ENCODE measurements at places on chromosomes 5 and 9.

GRCh38 chr9:26695298-26695622 lies 197.3 kb downstream of the CAAP1 start:
- no peak for DNase-seq

DNA sequence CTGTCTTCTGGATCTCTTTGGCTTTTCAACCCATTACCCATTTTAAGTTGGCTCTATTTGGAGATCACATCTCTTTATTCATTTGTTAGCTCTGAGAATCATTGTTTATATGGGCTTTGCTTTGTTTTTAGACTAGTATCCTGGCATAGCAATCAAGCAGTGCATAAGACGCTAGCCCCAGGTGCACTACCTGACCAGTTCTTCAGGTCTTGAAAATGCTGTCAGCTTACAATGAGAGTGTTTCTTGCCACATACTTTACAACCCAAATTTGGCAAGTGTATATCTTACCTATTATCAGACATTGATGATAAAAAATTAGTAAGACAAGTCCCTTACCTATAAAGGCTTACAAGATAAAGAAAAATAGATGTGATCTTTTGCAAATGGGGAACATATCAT lies 12.2 kb downstream of the OXCT1 start:
- no peak for DNase-seq

- DNase-seq = no peak
Observed at GRCh38 chr5:73844165-73844564, 218.2 kb downstream of the ARHGEF28 start.

DNA sequence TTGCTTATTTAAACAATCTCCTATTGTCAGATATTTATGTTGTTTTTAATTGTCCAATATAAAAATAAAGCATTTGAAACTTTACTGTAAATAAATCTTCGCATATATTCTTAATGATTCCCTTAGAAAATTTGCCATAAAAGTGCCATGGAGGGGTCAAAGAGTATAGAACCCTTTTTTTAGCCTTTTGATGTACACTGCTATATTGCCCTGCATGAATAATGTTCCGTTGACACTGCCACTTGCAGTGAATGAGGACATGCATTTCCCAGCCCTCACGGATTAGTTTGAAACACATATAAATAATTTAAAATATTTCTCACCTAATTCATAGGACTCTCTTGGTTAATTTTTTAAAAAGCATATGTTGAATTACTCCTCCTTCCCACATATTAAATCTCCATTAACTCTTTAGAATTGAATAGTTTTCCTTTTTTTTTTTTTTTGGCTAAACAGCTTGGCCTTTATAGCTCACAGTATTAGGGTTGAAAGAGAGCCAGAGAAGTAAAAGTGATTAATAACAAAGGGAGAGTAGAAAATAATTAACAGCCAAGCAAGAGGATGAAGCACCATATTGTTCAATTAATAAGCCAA lies 129.8 kb upstream of the SGCD start:
- DNase-seq = no peak

DNA sequence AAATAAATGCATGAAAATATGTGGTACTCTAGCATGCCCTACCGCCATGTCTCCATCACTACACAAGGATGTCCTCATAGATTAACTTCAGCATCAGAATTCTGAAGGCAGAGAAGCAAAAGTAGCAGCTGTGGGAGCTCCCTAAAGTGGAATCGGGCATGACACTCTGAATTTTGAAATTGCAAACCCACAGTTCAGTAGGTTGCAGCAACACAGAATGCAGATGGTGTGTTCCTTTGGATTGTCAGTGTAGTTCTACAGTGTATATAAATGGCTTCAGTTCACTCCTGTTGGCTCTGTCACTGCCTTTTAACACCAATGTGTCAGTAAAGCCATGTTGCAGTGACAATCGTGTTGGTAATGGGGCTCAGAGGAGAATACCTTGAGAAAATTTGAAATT lies 973.6 kb upstream of the WWC1 start:
- no peak for DNase-seq

DNA sequence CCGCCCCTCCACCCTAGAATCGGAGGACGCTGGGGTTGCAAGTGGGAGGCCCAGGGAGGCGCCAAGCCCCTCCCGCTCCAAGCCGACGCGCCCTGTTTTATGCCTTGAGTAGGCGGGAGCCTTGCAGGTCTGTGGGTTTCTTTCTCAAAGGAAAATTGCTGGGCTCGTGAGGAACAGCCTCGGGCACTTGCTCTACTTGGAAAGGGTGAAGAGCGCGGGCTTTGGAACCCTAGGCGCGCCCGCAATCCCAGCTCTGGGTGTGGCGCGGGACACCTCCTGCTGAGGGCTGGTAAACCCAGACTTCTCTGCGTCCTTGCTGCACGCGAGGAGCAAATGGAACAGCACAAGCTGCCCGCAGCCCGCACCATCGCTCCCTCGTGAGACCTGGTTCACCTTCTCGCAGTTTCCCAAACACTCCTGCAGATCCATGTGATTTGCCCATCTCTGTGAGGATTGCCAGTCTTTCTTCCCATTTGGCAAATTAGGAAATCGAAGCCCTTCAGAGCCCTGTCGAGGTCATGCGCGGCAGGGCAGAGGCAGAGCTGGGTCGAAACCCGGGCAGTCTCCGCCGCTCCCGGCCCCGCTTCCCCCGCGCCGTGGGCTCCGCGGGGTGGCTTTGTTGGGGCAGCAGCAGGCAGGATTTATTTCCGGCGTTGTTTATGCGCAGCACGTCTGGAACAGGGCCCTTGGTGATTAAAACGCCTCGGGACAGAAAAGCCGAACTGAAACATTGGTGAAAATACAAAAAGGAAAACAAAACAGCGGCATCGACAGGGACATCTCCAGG lies 98.4 kb upstream of the CPLX2 start:
- DNase-seq = no peak

DNA sequence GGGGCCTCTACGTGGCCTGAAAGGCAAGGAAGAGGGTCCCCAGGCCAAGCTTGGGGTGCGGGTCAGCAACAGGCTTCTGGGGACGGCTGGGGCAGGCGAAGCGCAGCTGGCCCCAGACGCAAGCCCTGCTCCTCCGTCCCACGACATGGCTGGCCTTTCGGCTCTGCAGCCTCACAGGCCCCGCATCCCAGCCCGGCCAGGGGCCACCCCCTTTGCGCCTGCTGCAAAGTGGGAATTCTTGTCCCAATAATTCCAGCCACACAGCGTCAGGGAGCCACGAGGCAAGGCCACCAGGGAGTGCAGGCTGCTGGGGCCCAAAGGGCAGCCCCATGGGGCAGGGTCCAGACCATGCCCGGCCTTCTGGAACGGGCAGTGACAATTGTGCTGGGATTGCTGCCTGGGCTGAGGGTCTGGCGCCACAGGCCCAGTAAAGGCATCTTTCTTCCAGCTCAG lies 1.1 kb upstream of the ENTPD2 start:
- no peak for DNase-seq

DNA sequence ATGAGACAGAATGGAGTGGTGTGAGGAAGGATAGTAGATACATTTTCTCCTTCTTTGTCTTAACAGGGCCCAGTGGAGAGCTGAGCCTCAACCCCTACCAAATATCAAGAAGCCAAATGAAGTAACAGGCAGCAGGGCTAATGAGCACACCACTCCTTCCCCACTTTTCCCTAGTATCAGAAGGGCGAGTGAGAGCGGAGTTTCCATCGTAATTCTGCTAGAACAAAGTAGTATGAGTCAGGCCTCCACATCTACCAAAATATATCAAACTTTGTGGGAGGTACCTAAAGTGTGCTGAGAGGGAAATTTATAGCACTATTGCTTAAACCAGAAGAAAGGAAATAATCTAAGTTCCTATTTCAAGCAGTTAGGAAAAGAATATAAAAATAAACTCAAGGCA lies 769.0 kb upstream of the RGMB start:
- no peak for DNase-seq

DNA sequence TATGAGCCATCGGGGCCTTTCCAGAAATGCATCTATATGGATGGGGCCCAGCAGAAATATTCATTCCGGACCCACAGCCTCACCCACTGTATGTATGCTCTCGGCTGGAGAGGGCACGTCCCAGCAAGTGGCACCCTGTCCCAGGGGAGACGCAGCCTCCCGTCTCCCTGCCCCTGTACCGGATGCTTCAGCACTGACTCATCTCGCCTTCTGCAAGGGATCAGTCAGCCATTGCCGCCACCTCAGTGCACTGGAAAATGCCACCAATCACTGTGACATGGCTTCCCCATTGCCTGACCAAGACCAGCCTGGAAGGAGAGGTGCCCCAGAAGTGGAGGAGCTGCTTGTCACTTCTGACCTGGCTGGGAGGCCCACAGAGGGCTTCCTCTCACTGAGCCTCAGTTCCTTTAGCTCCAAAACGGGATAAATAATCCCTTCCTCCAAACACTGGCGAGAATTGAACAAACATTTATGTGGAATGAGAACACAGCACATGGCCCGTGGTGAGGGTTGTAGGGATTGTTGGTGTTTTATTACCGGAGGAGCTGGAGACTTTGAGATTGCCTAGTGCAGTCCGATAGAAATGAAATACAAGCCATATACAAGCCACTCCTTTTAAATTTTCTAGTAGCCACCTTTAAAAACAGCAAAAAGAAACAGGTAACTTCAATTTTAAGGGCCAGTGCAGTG lies 43.9 kb upstream of the ORM1 start:
- DNase-seq = no peak

DNA sequence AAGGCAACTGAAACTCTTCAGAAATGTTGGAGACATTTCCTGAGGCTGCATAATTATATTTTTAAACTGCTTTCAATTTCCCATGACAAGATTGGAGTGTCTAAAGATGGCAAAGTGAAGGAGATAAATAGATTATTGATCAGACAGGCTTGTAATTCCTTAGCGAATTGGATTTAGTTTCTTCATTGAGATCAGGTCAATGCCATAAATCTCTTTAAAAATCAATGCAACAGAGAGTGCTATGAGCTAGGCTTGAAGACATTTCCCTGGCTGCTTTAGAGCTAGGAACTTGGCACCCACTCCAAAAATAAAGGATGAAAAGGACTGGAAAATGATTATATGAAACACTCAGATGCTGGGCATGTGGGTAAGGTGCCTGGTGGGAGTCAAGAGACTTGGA lies 828.4 kb downstream of the TLR4 start:
- no peak for DNase-seq

GRCh38 chr5:943918-944620 lies 51.4 kb downstream of the TRIP13 start:
- no peak for DNase-seq

DNA sequence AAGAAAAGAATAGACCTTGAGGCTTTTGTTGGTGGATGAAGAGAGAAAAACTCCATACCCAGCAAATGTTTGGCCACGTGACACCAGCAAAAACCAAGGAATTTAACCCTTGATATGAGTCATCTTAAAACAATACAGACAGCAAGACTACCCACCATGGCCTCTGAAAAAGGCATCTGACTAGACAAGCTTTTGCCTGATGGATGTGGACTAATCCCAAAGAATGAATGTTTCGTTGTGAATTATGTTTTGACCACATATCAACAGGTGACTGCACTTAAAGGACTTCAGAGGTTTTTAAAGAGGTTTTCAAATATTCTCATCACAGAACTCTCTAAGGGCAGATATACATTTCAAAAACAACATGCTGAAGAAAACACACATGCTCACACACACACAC lies 33.0 kb upstream of the SLC1A3 start:
- DNase-seq = no peak

DNA sequence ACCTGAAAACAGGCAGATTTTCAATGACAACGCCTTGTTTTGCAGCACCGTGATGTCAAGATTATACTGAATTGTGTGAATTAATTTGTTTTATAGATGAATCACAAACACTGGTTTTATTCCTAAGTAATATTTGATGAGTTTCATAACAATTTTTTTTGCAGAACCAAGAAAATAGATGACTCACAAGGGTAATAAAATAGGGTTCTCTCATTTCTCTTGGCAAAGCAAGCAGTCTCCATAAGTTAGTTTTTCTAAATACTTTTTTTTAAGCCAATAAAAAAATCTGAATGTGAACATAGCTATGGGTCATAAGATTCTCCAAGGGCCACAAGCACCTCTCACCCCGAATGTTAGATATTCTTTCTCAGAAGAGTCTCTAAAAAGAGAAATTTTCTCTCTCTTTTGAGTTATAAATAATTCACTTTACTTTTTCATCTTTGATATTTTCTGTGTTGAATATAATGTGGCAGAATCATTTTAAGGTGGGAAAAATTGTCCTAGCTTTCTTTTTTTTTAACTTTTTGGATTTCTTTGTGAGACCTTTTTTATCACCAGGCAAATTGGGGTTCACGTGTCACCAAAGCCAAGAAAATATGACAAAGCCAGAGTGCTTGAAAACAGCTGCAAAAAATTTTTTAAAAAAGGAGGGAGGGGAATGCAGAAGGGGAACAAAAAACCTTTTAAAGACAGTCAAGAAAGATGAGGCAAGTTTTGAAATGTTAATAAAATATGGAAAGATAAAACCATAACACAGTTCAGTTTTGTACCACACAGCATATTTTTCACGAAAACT lies 174.6 kb upstream of the DAPK1 start:
- DNase-seq = no peak

GRCh38 chr5:162119801-162120200 lies 52.2 kb downstream of the GABRG2 start:
- no peak for DNase-seq

DNA sequence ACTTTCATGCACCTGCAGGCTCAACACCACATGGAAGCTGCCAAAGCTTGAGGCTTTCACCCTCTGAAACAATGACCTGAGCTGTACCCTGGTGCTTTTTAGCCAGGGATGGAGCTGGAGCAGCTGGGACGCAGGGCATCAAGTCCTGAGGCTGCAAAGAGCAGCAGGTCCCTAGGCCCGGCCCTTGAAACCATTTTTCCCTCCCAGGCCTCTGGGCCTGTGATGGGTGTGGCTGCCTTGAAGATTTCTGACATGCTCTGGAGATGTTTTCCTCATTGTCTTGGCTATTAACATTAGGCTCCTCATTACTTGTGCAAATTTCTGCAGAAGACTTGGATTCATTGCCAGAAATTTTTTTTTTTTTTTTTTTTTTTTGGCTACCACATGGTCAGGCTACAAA lies 30.3 kb upstream of the GHR start:
- DNase-seq = no peak

DNA sequence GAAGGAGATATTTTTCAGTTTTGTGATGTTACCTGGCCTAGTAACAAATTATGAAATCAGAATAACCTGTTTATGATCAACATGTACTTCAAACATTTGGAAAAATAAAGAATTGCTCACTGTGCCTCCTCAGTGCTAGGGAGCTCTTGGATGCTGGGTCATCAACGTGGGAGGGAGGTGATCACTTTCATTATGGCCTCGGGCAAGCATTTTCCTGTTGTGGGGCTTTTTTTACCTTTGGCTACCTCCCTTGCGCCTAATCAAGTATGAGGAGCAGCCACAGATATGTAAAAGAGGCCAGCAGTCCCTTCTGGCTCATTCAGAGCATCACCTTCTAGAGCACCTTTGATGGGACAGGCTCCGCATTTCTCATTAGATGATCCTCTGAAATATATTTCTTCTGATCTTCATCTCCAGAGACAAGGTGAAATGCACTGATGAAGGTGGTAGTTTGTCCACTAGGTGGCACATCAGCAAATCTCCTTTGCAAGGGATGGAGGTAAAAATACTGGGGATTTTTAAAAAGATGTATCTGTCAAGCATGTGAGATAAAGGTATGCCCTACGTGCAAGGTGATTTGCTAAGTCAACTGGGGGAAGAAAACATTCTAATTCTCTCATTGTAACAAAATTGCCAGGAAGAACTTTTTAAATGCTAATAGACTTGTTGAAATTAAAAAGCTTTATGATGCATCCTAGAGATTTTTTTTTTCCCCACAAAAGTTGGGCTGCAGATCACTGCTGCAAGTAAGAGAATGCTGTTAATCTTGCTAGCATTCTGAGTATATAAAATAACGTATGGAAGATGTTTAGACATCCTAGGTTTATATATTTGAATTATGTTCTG lies 218.2 kb downstream of the MAST4 start:
- DNase-seq = no peak

GRCh38 chr5:62785588-62785987 lies 207.0 kb downstream of the LRRC70 start:
- DNase-seq = no peak

- no peak for DNase-seq
Observed at GRCh38 chr5:154276973-154277331, 86.4 kb downstream of the GALNT10 start.
